Inflammatory macrophage (primary cell): ENCODE measurements at places on chromosomes 3 and 15.

DNA sequence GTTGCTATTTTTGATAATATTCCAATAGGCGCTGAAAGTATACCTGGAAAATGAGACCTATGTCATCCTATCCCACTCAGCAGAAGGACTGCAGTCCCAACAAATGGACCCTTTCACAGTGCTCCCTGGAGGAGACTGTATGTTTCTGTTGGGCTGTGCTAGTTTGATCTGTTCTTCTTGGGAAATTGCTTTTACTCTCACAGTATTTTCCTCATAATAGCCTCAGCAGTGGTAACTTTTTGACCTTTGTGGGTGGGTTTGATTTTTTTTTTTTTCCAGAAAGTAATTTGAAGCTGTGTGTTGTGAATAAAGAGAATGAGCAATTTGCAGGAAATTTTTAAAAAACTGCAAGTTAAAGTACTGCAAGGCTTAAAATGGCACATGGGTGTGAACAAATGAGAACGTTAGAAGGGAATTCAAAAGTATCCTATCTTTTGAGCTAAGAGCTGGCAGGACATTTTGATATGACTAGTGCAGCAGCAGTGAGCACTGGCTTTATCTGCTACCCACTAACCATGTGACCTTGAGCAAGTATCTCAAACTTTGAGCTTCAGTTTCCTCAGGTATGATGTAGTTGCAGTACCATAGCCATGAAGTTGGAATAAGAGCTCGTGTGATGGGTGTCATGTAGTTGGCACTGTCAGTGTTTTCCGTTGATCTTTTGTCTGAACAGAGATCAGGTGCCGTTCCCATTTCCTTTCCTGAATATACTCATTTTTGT, 118.4 kb downstream of the ATG7 start:
- no peak for DNase-seq

- DNase-seq = no peak
Observed at GRCh38 chr3:157441102-157441624, 4.5 kb downstream of the PTX3 start.

- no peak for DNase-seq
Observed at GRCh38 chr3:168260859-168261258, 165.1 kb upstream of the GOLIM4 start.

DNA sequence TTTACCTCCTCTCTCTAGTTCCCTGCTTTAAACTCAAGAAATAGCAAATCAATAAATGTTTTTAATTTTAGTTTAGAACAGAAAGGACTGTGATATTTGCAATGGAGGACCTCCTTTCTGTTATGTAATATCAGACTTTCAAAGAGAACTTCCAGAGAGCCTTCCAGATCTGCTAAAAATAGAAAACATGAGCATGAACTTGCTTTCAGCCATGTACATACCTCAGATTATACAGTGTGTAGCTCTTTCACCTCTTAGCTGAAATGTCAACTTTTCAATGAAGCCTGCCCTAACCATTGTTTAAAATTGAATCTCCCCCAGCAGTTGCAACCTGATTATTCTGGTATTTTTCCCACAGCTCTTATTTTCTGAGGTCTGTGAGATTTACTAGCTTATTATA, 12.6 kb downstream of the CAPN7 start:
- no peak for DNase-seq

GRCh38 chr15:69749797-69750196, 297.2 kb downstream of the RPLP1 start:
- DNase-seq = no peak

DNA sequence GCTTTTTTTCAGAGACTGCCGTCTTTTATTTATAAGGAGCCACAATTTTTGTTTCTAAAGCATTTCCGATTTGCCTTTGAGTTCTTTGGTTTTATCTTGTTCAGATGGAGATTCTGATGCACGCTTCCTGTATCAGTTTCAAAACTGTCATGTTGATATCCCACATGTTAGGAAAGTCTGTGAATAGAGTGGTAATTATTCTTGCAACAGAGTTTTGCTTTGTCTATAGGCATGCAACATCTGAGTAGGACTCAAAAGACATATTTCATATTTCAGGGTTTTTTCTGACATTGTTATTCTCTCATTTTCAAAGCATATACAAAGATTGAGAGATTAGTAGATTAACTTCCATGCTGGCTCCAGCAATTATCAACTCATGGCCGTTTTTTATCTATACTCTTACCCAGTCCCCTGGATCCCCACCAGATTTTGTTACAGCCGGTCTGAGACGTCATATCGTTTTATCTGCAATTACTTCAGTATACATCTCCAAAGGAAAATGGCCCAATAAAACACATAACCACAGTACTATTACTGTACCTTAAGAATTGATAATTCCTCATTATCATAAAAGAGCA, 22.4 kb downstream of the PAQR5 start:
- DNase-seq = peak; percentile 69

DNA sequence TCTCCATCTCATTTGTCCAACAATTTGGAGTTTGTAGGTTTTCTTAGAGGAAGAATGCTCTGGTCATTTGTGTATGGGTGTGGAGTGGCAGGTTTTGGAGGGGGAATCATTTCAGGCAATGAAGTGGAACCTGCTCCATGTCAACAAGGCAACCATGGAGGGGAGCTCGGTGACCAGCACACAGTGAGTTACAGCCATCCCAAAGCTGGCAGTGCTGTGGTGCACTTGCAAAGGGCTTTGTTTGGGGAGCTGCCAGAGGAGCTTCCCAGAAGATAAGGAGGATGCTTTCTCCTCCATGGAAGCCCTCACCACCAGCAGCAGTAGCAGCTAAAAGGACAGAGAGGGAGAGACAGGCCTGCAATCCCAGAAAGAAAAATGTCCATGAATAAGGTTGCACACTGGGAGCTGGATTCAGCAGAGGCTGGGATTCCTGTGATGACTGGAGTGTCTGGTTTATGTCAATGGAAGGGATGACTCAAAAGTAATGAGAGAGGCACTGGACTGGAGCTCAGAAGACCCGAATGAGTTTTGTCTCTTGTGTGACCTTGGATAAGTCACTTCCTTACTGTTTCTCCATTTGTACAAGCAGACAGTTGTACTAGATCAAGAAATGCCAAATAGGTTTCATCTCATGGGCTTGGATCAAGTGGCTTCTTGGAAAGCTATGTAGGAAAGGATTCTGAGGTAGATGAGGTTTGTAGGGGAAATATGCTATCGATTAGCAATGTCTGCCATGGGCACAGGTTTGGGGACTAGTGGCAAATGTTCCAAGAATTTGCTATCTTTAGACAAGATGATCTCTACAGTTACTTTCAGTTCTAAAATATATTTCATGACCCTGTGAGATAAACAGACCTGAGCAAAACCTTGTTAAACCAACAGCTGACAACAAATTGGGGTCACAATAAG, 27.2 kb upstream of the UBE2Q2 start:
- no peak for DNase-seq

DNA sequence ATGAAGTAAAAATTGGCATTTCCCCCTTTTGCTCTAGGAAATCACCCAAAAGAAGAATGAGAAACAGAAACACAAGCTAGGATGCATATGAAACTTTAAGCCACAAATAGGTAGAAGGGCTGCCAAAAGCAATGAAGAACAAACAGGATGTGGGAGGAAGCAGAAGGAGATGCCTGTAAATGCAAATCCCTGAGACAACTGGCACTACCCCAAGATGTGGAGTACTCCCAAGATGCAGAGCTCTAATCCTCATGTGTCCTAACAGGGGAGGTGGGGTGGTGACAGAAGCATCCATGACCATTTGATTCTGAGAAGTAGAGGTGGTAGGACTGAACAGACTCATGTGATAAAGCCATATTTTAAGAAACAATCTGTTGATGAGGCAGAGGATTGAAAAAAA, 31.9 kb upstream of the ZNF280D start:
- DNase-seq = no peak

GRCh38 chr15:57495041-57495440, 96.7 kb upstream of the MYZAP start:
- no peak for DNase-seq

DNA sequence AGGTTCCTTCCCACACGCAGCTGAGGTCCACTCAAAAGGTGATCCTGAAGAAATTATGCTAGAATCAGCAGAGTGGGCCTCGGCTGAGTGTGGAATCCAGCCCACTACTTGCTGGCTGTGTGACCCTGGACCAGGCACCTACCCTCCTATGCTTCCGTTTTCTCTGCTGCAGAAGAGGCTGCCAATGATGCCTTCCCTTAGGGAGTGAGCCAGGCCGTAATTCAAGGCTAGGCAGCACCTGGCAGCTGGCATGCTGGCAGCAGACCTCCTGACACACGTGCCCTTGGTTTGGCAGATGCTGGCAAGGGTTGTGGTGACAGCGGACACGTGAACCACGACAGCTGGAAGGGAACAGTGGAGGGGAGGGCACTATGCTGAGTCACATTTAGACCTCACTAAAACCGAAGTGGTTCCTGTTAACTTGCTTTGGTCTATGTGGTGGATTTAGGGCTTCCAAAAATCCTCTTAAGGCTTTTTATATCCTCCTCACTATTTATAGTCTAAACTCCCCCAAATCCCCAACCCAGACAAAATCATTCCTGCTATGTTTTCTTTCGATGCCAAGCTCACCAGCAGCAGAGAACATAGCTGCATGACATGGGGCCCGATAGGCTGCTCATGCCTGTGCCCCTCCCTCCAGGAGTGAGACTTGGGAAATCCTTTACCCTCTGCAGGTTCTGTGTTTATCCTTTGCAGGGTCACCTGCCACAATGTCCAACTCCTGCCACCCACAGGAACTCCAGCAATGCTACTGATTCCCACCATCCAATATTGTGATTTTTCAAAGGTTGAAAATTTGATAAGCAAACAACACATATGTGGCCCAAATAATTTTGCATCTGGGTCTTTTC, 10.6 kb upstream of the PCSK6 start:
- peak; percentile 34 for DNase-seq

GRCh38 chr3:193085655-193086054, 155.4 kb upstream of the PLAAT1 start:
- DNase-seq = no peak

- DNase-seq = peak; percentile 79
Observed at GRCh38 chr3:141011232-141011996, 39.7 kb upstream of the SPSB4 start.

DNA sequence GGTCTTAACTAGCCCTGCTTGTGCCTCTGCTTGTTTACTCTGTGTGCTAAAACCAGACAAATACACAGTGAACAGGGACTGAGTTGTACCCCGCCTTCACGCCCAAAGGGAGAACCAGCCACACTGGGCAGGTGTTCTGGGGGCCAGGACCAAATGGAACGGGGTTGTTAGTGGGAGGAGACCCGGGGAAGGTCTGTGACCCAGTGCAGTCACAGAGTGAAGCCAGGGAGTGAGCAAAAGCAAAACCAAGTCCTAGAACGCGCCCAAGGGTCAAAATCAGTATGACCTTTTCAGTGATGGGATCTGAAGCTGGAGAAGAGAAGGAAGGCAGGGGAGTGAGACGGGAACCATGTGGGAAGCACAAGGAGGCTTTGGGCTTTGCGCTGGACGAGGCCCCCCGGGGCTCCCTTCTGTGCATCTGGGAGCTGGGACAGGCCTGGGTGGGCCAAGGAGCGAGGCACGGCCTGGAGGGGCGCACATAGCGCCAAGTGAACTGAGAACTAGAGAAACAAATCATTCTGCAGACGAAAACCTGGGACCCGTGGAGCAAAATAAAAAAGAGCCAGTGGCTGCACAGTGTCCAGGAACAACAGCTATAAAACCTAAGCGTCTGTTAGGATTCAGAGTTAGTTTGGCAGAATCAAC, 78.3 kb upstream of the ALDH1A3 start:
- no peak for DNase-seq

GRCh38 chr15:39998511-39999077, 40.4 kb downstream of the SRP14 start:
- DNase-seq = no peak

DNA sequence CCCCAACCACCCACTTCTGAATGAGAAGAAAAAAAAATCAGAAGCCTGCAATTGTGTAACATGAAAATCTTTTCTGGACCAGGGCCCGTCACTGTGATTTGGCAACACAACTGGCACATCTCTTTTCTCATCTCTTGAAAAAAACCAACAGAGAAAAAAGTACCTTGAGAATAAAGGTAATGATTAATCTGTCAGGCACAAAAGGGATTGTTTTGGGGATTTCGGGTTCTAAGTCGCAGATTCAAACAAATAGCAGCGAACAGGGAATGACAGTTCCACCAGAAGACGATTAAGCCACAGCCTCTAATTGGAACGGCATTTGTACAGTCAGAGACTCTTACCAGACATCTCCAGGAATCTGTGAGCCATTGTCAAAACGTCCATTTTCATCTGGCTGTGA, at the start of gene AQP9:
AQP9 (plus strand) TSS at position 276 of the 400 bp plus-strand sequence. CDS start 185 bp downstream, outside the sequence.
- DNase-seq = peak; percentile 72

DNA sequence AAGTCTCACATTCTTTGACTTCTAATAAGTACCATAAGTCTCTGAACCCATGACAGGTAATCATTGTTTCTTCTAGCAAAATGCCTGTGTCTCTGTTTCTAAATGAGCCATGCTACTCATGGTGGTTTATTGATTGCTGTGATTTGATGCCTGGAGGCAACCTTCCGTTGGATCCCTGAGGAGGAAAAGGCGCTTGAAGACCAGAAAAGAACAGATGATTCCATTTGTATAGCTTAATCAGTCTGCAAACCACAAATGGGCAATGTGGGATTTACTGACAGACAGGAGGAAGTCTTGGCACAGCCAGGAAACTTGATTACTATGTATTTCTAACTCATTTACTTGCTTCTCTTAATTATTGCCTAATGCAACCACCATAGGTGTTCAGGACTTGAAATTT, 103.1 kb upstream of the MRPL3 start:
- no peak for DNase-seq

DNA sequence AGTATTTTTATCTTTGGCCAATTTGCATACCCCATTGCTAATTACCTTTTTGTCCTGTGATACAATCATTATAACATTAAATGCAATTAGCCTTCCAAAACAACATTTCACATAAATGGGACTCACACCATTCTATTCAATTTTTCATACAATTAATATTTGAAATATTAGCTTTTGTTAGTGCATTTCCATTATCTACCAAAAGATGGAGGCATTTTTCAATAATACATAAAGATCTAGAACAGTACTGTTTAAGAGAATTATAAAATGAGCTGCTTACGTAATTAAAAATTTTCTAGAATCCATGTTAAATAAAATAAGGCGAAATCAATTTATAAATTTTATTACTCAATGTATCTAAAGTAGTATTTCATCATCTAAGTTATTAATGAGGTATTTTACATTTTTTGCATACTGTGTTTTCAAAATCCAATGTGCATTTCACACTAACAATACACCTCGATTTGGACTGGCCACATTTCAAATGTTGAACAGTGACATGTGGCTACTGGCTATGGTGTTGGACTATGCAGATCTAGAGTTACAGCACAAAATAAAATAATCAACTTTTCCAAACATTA, 74.3 kb downstream of the TJP1 start:
- peak; percentile 51 for DNase-seq

DNA sequence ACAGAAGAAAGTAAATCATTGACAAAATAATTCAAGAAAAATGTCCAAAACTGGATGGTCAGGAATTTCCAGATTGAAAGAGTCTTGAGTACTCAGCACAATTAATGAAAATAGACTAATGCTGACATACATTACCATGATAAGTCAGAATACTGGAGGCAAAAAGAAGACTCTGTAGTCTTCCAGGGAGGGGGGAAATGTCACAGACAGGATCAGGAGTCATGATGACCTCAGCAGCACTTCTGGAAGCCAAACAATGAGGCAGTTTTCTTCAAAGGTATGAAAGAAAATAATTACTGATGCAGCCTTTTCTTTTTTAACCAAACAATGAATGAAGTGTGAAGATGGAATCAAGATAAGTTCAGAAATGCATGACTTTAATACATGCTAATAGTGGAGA, 30.1 kb upstream of the SLC22A13 start:
- no peak for DNase-seq
